Stimulated activated CD4-positive, alpha-beta T cell treated with anti-CD3 and anti-CD28 coated beads, Interleukin-12 subunit alpha, Interleukin-12 subunit beta, amount 100 ng/mL, for 24 hours (primary cell): ENCODE measurements at places on chromosomes 12 and 14.

DNA sequence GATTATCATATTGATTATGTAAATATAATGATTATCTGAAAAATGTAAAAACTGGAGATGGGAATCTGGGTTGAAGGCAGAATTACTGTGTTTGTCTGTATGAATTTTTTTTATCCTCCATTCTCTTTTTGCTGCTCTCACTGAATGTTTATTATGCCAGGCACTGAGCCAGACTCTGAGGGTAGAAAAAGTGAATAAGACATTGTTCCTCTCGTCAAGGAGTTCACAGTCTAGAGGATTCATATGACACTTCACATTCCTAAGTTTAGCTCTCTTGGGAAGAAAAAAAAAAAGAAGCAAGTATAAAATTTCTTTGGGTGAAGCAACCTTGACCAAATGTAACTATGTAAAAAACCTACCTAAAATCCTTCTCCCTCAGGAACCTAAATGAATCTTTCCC, 120.9 kb upstream of the LMO3 start:
- no peak for DNase-seq

GRCh38 chr12:88325076-88325815, 183.1 kb downstream of the TMTC3 start:
- no peak for DNase-seq

DNA sequence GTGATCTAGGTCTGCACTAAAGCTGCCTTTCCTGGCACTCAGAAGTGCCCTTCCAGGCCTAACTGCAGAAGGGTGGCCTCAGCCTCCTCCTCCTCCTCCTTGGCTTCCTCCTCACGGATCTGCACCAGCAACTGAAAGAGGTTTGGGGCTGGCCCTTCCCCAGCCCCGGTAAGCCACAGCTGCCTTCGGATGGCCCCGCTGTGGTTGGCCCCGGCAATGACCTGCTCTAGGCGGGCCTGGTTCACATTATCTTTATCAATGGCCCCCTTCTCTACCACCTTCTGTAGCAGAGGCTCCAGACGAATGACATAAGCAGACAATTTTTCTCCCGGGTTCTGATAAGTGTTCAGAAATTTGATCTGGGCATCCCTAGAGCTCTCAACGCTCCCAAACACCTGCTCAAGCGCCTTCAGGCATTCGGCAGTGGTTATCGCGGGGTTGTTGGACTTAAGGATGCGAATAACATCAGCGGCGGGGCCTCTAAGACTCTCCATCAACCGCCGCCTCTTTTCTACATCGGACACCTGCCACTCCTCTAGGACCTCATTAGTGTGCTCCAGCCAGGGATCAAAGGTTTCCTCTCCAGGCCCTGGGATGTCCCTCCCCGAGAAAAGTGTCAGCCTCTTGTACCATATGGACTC, 1.5 kb downstream of the PNMA1 start:
- peak; percentile 30 for DNase-seq

GRCh38 chr12:105721051-105721825, 390.7 kb downstream of the C12orf75 start:
- DNase-seq = no peak

DNA sequence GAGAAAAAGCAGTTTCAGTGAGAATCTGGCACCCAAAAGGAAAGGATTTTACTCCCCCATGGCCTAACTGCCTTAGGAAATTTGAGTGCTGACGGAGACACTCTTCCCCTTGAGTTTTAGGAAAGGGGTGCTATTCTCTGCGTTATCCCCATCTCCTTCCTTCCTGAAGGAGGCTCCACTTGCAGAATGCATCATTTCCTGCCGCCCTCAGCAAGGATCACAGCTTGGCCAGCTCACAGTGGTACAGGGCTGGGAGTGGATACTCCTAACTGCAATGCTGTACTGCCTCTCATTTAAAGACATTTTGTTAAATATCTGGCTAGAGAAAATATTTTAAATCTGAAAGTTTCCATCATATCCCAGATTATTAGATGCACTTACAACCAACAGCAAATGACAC, 33.0 kb downstream of the RDH12 start:
- DNase-seq = no peak
